ENCODE measurements at places on chromosomes 1 and 21. TPM values are rescaled to one million over a fixed set of nuclear protein-coding genes. Genes with fewer than 3 reads are reported as not detected.

- DNase-seq, result no peak
These were observed 607.7 kb downstream of the KIF26B start for GRCh38 chr1:245762396-245762910.

- no peak for DNase-seq
These were observed 92.9 kb downstream of the COL24A1 start for GRCh38 chr1:86063721-86064120.

DNA sequence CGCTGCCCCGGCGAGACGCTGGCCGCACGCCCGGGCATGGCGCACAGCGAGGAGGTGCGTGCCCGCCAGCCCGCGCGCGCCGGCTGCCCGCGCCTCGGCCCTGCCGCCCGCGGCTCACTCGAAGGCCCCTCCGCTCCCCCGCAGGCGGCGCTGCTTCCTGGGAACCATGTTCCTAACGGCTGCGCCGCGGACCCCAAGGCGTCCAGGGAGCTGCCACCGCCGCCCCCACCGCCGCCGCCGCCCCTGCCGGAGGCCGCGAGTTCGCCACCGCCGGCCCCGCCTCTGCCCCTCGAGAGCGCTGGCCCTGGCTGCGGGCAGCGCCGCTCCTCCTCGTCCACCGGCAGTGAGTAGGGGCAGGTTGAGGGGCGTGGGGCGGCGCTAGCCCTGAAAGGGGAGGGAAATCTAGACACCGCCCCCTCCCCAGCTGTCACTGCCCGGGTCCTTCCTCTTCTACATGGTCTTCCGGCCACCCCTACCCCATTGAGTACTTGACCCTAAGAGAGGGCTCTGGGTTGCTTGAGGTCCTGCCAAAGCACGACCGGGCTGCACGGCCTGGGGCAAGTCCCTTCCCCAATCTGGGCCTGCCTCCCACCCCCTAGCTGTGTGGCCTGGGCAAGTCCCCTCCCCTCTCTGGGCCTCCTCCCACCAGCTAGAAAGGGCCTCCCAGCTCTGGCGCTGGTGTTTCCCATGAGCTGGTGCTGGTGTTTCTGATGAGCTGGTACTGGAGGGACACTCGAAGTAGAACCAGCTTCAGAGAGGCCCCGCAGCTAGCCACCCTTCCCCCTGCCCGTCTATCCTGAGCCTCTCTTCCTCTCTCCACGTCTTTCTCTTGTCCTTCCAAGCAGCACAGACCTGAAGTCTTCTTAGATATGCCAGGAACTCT lies 17.0 kb downstream of the TNFRSF25 start:
- no peak for DNase-seq

GRCh38 chr1:48678710-48679505 lies 97.8 kb downstream of the BEND5 start:
- no peak for DNase-seq

GRCh38 chr1:154483941-154484803 lies 17.8 kb upstream of the TDRD10 start:
- no peak for DNase-seq

Gene NHLH1
- total RNA-seq, result 0.47 TPM

Gene AADACL3
- not detected for total RNA-seq

Measured in activated CD8-positive, alpha-beta T cell treated with anti-CD3 and anti-CD28 coated beads, Interleukin-2, amount 10 ng/mL, durations not matched to agents 7 days and 5 days (primary cell).